ENCODE measurements at places on chromosomes 7 and 10.

- peak; percentile 15 for DNase-seq
These were observed 115.6 kb downstream of the TSPAN12 start for GRCh38 chr7:120742372-120742771.

- DNase-seq, result no peak
These were observed 49.4 kb downstream of the RBM33 start for GRCh38 chr7:155693826-155694225.

GRCh38 chr7:50088463-50089129 lies 4.5 kb downstream of the ZPBP start:
- DNase-seq, result no peak

DNA sequence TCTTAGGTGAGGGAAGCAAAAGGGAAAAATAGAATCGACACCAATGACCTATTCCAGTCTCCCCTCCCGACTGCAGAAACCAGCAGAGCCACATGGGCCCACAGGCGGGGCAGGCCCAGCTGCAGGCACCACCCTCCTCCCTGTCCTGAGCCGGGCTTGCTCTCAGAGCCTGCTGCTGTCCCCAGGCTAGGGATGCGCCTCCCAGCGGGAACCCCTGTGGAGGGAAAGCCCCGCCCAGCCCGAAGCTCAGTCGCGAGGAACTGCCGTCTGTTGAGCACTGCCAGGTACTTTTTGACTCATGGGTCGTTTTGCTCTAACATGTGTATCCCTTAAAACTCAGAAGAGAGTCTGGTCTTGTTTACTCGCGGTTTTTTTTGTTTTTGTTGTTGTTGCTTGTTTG lies 124.5 kb upstream of the RET start:
- DNase-seq, result peak; percentile 76
